ENCODE measurements at places on chromosomes 5 and 9.

DNA sequence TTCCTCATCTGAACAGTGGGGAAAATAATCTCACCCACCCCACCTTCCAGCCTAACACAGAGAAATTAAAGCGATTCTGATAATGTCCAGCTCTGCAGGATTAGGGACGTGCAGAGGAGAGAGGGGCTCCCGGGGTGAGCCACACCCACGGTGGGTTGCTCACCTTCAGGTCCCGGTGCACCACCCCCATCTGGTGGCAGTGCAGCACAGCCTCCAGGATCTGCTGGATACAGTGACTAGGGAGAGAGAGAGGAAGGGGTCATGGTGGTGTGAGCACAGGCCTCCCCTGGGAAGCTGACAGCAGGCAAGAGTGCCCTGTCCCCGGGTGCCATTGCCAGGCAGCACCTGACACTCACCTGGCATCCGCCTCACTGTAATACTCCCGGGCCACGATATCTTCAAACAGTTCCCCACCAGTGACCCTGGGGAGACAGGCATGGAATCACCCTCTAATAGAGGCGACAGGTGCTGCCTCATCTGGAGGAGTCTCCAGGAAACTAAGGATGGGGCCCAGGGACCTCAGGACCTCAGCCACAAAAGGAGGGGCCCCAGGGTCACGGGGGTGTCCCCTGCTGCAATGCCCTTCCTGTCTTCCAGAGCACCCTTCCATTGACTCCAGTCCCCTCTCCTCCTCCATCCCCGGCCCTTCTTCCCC lies 33.0 kb downstream of the CAMK2A start:
- peaks cover 2% of the 10 kb centered on the region for H3K27me3 ChIP-seq
- no peaks in the 10 kb centered on the region for H3K36me3 ChIP-seq
- DNase-seq = no peak
- no peak overlapping the region for H3K4me3 ChIP-seq
- H3K4me1 ChIP-seq = no peaks in the 10 kb centered on the region

- DNase-seq = no peak
- peaks cover 23% of the 10 kb centered on the region for H3K4me1 ChIP-seq
- no peak overlapping the region for H3K4me3 ChIP-seq
- no peaks in the 10 kb centered on the region for H3K27me3 ChIP-seq
Measured at GRCh38 chr5:149754172-149754880, 24.2 kb downstream of the PPARGC1B start.

- H3K36me3 ChIP-seq = no peaks in the 10 kb centered on the region
- H3K27ac ChIP-seq = no peak overlapping the region
- H3K4me1 ChIP-seq = peaks cover 8% of the 10 kb centered on the region
- no peaks in the 10 kb centered on the region for H3K27me3 ChIP-seq
- DNase-seq = no peak
Measured at GRCh38 chr5:122906768-122907167, 61.4 kb downstream of the SNX24 start.

- H3K4me3 ChIP-seq = no peak overlapping the region
- no peak for DNase-seq
- no peak overlapping the region for H3K27ac ChIP-seq
- H3K27me3 ChIP-seq = no peaks in the 10 kb centered on the region
Measured at GRCh38 chr9:86771941-86772634, 175.2 kb downstream of the GAS1 start.

DNA sequence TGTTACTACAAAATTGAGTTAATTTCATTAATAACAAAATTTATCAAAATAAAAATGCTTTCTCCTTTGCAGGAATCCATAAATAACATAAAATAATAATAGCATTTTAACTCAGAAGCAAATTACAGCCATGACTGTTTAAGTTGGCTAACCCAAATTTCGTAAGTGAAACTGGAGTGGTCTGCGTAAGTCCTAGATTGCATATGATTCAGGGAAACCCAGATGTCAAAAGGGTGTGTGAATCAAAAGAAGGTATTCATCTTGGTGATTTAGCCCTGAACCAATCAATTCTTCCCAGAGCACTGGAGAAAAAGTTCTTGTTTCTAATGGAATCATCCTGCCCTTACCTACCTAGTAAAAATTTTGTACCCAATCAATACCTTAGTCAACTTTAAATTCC lies 547.6 kb downstream of the RAB3C start:
- no peaks in the 10 kb centered on the region for H3K36me3 ChIP-seq
- no peaks in the 10 kb centered on the region for H3K27me3 ChIP-seq
- H3K4me3 ChIP-seq = no peak overlapping the region
- DNase-seq = no peak
- peaks cover 40% of the 10 kb centered on the region for H3K4me1 ChIP-seq

All from activated naive CD8-positive, alpha-beta T cell treated with anti-CD3 and anti-CD28 coated beads, Interleukin-2, amount 50 U/mL, for 24 hours (primary cell).